ENCODE measurements at places on chromosomes 12 and 14.

DNA sequence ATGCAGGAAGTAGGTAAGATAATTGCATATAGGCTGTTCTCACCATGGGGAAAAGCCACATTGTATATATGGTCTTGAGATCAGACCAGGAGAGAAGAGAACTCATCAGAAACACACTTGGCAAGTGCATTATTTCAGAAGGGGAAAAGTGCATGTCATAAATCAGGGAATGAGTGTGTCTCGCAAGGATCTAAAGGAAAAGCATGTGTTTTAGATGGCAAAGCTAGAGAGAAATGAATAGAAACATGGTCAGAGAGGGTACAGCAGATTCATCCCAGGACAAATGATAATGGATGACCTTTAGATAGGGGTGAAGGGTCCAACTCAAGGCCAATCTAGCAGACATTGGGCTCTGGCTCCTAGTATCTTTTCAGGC, 230.2 kb upstream of the NAV3 start:
- no peak for DNase-seq

- no peak for DNase-seq
These were observed 16.1 kb downstream of the ISCA2 start for GRCh38 chr14:74509587-74510222.

GRCh38 chr12:130707571-130707891, 8.6 kb downstream of the RIMBP2 start:
- DNase-seq, result no peak

DNA sequence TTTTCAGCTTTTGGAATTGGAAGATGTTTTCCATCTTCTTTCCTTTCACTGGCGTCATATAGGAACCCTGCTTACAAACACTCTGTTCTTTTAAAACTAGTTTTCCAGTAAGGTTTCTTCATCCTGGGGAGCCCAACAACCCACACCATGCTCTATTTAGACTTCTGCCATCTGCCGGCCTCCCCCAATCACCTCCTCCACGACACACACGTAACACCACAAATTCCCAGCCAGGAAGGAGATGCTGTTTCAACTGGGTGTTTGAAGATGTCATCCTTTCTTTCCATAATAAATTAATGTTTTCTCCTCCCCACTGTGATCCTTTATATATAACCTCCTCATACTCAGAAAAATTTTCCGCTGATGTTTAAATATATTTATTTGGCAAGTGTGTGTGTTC, 231.4 kb upstream of the DDHD1 start:
- DNase-seq, result no peak

DNA sequence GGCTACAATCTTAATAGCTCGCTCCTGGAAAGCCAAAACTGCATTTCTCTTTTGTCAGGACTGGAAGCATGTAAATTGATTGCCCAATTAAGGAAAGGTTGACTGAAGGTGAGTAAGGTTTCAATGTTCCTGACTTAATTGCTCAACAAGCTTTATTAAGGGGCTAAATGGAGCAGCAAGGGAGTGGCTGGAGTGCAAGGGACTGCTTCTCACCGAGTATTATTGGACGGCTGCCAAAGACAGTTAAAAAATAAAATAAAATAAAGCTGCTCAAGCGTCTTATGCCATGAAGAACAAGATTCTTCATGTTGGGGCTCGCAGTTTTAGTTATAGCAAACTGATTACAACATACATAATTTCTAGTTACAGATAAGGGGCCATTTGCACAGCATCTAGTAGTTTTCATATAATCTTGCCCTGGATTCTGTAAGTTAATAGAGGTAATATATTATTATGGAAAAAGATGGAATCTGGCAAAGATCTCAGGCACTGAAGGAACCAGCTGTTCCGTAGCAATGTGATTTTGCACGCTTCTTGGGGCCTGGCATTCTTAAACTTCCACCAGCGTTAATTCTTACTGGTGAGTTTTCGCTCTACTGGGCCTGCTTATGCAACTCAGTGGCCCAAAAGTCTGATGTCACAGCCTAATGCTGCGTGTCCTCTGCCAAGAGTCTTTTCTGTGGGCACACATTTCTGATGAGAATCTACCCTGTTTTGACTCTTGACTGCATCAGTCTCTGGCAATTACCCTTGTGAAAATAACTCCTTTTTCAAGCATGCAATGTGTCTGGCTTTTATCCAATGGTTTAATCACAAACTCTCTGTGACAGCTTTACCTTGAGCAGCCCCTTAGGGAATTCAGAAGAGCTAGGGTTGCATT, 108.5 kb downstream of the SLC38A1 start:
- peak; percentile 99 for DNase-seq

GRCh38 chr12:34406996-34407300, 384.7 kb downstream of the ALG10 start:
- DNase-seq, result no peak

- no peak for DNase-seq
These were observed 9.3 kb upstream of the TMEM121 start for GRCh38 chr14:105517096-105517495.

DNA sequence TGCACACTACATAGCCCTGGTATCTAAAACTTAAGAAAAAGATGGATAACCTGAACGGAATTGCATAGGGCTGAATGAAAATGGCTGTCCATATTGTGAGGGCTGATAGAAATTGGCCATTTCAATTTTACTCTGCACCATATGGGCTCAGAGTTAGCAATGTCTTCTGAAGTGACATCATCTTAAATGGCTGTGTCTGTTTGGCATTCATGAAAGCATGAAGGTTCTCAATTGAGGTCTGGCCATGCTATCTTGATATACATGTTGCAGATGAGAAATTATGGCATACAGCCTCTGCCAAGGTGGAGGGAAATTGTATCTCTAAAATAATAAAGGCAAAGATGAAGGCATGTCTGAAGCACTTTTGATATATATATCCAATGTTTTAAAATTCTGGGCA, 226.0 kb upstream of the PDE3A start:
- DNase-seq, result no peak

GRCh38 chr12:67496581-67496980, 152.0 kb upstream of the DYRK2 start:
- no peak for DNase-seq

DNA sequence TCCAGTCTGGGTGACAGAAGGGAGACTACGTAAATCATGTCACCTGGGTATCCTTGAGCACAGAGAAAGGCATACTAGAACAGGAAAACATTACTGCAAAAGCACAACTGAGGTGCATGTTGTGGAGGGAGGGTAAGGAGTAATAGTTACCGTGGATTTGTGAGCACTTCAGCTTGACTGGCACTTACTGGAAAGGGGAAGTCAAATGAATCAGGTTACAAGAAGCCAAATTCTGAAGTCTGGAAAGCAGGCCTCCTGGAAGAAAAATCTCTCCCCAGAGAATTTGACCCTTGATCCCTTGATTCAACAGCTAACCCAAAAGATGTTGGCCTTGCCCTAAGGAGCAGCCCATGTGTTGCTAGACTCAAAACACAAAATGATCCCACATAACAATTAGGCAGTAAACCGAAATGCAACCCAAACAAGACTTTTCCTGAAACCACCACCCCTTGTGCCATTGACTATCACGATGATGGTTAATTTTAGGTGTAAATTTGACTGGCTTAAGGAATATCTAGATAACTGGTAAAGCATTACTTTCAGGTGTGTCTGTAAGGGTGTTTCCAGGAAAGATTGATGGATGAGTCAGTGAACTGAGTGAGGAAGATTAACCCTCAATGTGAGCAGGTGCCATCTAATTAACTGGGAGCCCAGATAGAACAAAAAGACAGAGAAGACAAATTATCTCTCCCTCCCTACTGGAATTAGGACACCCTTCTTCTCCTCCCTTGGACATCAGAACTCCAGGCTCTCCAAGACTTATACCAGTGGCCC, 108.8 kb downstream of the SLC25A21 start:
- DNase-seq, result peak; percentile 33

GRCh38 chr12:88518863-88519403, 61.3 kb downstream of the KITLG start:
- no peak for DNase-seq

DNA sequence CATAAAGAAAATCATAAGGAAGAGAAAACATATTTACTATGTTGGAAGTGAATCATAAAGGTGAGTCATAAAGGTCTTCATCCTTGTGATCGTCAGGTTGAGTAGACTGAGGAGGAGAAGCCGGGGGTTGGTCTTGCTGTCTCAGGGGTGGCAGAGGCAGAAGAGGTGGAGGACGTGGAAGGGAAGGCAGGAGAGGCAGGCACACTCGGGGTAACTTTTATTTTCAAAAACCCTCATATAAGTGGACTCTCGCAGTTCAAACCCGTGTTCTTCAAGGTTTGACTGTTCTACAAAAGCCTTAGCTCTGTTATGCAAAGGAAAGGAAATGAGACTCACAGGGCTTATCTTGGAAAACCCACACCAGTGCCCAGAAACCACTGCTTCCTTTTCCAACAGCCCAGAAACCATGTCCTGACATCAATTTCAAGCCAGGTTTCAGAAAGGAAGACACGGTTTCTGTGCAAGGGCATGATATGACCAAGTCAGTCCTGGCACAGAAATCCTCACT, 14.0 kb downstream of the SMCO2 start:
- DNase-seq, result no peak

DNA sequence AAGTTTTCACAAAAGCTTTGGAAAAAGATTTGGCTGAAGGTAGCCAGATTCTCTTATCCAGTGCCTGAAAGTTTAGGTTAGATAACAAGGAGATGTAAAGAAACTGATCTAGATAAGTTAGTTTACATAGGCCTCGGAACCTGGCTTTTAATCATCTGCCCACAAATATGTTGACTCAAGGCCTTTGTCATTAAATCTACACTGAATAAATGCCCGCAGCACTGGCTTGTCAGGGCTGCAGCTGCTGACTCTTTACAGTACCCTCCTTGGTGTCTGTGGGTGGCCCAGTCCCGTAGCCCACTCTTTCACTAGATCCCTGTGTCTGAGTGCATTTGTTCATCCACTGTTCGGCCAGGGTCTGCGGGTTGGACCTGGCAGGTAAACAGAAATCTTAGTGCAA, 58.0 kb downstream of the TMEM116 start:
- DNase-seq, result no peak

DNA sequence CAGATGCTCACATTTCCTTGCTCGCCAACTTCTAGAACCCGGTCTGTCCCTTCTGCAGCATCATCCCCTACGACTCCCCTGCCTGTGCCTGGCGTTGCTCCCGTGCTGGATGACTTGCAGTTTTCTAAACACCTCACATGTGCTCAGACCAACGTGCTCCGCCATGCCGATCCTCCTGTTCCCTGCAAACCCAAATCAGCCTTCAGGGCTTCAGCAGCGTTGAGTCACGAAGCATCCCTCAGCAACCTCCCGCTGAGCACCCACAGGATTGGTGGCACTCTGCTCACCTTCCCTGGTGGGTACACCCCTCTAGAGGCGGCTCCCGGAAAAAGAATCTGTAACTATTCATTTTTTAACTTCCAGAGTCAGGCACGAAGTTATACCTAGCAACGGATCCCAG, 2.8 kb upstream of the PIWIL1 start:
- no peak for DNase-seq

- DNase-seq, result peak; percentile 99
These were observed 666.0 kb downstream of the MED13L start for GRCh38 chr12:115611477-115611876.

- no peak for DNase-seq
These were observed 8.1 kb downstream of the RFLNA start for GRCh38 chr12:124302807-124303578.

GRCh38 chr12:6266541-6266966, 43.9 kb upstream of the PLEKHG6 start:
- DNase-seq, result peak; percentile 92

DNA sequence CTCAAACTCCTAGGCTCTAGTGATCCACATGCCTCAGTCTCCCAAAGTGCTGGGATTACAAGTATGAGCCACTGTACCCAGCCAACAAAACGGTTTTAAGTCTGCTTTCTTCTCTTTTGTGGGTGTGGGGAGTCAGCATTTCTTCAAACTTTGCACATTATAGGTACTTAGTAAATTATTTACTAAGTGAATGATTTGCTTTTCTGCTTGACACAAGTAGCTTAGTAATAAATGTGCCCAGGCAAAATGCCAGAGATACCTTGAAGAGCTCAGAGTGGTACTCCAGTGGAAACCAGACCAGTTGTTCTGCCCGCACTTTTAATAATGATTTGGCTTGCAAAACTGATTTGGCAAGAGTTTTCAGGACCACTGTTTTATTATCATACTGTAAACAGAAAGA, 15.0 kb downstream of the DEPDC4 start:
- peak; percentile 99 for DNase-seq

DNA sequence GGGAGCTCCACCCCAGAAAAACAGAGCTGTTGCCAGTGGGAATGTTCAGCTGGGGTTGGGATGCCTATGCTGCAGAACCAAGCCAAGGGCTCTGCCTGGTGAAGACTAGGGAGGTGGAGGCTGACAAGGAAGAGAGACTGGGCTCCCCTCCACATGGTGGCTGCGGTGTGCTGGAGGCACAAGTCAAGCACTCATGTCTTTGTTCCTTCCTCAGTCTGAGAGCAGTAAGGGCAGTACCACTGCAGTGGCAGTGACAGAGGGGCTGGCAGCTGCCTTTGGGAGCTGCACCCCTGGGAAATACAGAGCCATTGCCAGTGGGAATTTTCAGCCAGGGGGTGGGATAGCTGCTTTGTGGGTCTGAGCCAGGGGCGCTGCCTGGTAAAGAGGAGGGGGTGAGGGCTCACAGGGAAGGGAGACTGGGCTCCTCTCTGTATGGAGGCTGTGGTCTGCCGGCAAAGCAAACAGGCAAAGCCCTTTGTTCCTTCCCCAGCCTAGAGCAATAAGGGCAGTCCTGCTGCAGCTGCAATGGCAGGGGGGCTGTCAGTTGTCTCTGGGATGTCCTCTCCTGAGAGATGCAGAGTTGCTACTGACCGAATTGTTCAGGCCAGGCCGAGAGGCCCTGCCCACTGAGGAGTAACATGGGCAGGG, 255.9 kb downstream of the RAD51B start:
- DNase-seq, result no peak

DNA sequence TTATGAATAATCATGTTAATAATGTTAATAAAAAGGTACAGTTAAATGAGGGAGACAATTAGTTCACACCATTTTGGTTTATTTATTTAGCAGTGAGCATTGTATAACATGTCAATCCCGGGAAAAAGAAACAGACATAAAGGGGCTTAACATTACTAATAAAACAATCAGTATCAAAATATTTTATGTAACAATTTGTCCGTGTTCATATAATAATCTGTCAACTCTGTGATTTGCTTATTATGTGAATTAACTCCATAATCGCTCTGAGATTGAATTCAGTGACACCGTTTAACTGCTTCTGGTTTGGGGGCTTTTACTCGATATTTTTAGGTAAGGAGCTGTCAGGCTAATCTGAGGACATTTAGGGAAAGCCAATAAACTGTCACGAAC, 95.8 kb upstream of the HMGA2 start:
- DNase-seq, result no peak

- no peak for DNase-seq
These were observed 200.5 kb upstream of the DCN start for GRCh38 chr12:91383099-91383498.

GRCh38 chr12:9002335-9002734, 13.0 kb downstream of the KLRG1 start:
- no peak for DNase-seq

GRCh38 chr14:61889914-61890351, 127.7 kb downstream of the SNAPC1 start:
- no peak for DNase-seq

All from DMS79 treated with DMSO at 0.1 percent for 48 hours (cell line).